NCI-H2081 treated with DMSO at 0.1 percent for 48 hours (cell line): ENCODE measurements at places on chromosomes 5 and 9.

GRCh38 chr5:33270671-33271070, 170.1 kb upstream of the TARS1 start:
- DNase-seq = no peak

- no peak for DNase-seq
These were observed 1568.5 kb upstream of the NUDT12 start for GRCh38 chr5:105131045-105131444.

DNA sequence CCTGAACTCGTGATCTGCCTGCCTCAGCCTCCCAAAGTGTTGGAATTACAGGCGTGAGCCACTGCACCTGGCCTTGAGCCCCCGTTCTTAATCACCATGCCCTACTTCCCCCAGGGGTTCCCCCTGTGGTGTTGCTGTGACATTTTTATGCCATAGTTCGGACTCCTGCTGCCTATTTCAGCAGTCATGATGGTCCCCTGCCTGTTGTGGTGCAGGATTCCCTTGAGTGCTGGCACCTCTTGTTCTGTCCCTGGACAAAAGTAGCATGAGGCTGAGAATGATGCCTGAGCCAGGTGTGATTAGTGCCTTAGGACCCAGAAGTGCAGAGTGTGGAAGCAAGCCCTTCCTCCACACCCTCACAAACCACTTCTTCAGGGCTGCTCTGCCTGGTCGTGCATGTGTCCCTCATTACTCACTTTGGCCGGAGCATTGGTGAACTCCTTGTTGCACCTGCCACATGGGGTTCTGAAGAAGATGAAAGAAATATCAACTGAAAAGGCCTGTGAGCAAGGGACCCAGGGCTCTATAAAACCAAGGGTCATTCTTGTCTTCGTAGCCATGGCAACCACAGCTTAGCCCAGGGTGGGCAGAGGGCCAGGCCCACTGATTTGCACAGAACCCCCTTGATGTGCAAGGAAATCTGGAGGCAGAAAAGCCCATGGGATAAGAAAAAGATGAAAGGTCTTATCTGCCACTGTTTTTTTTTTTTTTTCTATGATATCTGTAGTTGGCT, 228.0 kb downstream of the NTRK2 start:
- no peak for DNase-seq

DNA sequence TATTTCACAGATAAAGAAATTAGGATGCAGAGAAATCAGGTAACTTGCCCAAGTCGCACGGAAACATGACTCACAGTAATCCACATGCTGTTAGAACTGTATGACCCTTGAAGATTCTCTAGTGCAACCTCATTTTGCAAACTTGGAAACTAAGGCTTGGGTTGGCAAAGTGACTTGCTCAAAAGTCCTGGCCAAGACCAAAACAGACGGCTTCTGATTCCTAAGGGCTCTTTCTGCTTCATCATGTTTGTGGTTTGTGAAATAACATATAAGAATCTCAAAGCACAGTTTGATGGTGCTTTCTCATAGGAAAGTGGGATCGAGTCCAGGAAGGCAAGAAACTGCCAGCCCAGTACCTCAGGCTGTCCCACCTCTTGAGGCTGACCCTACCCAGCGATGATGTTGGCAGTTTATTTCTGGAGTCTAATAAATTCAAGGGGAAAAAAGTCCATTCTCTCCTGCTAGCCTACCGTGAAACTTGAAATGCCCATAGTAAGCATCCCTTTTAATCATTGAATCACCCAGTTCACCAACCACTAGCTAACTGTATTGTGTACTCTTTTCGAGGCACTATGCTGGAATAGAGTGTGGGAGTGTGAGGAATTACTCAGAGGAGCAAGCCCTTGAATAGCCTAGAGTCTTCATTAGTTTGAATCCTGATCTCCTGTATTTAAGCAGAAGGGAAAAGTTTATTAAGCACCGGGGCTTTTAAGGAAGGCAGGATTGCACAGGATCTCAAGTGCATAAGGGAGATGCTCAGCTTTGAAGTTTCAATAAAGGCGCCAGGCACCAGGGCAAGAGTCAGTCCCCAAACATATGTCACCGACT, 14.1 kb downstream of the CAPSL start:
- DNase-seq = no peak

DNA sequence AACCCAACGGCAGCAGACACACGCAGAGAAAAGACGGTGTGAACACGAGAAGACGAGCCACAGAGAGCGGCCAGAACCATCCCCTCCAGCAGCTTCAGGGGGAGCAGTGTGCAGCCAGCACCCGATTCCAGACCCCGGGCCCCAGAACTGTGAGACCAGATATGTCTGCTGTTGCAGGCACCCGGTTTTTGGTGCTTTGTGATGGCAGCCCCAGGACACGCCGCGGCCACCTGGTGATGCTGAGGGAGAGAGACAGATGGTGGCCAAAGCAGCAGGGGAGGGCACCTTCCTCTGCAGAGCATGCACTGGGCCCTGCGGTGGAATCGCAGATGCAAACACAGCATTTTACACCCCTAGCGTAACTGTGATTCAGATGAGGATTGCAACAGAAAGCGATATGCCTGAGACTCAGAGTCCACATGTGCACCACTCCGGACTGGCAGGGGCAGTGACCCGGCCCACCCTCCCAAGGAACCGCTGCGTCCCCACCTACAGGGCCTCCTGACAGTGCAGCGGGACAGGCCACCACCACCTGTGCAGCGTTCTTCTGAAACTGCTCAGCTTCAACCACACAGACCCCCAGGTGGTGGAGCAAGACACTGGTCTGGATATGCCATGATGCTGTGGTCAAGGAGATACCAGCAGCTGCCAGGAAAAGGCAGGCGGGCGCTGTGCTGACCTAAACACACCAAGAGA, 24.0 kb downstream of the ZDHHC11B start:
- DNase-seq = no peak

GRCh38 chr9:104977580-104977979, 49.6 kb upstream of the ABCA1 start:
- DNase-seq = no peak
